ENCODE measurements at places on chromosomes 2 and 18.

- no peak for DNase-seq
Measured at GRCh38 chr18:43170586-43170985, 55.1 kb upstream of the RIT2 start.

GRCh38 chr2:233338046-233338445, 16.2 kb upstream of the DGKD start:
- DNase-seq: no peak

DNA sequence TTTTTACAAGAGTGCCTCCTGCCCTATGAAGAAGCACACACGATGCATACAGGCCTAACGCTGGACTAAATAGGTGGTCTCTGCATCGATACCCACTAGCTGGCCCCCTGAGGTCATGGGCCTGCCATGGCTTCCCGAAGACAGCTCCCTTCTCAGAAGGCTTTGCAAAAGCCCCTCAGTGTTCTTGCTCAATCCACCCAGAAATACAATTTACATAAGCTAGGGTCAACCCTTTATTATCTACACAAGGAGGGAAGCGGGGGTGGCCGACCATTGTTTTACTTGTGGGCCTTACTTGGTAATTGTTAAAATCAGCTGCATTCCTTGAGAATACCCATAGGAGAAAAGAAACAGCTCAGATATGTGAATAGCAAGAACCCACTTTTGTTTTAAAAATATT, 28.5 kb downstream of the UXS1 start:
- DNase-seq: no peak

GRCh38 chr2:2763351-2764000, 432.4 kb upstream of the MYT1L start:
- DNase-seq: no peak

- no peak for DNase-seq
Measured at GRCh38 chr2:66899109-66899508, 464.2 kb downstream of the MEIS1 start.

- DNase-seq: no peak
Measured at GRCh38 chr18:3177902-3178687, 41.7 kb downstream of the MYOM1 start.

GRCh38 chr2:42421601-42422239, 60.7 kb upstream of the COX7A2L start:
- no peak for DNase-seq

DNA sequence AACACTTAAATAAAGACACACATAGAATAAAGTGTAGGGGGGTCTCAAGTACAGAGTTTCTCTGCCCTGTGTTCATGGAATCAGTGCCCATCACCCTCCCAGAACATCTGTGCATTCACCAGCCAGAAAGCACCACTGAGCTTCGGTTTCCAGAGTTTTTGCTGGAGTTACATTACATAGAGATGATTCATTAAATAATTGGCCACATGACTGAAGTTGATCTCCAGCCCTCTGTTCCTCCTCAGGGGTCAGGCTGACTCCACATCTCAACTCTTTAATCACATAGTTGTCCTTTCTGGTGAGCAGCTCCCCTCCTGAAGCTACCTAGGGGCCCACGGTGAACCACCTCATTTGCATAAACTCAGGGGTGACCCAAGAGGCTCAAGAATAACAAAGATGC, 129.8 kb downstream of the METTL4 start:
- DNase-seq: no peak

DNA sequence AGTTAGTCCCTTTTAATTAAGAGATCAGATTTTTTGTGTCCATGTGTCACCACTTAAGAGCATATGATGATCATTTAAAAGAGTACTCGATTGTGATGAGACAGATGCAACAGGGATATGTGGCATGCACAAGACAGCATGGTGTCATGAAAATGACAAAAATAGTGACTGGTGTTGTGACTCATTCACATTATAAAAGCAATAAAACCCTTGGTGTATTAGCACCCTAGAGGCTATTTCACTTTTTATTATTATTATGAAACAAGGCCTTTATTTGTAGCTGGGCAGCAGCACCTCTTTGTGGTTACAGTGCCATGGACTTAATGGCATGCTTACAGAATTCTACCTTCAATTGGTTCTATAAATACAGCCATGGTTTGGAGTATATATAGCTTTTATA, 1296.0 kb upstream of the ZEB2 start:
- DNase-seq: no peak

DNA sequence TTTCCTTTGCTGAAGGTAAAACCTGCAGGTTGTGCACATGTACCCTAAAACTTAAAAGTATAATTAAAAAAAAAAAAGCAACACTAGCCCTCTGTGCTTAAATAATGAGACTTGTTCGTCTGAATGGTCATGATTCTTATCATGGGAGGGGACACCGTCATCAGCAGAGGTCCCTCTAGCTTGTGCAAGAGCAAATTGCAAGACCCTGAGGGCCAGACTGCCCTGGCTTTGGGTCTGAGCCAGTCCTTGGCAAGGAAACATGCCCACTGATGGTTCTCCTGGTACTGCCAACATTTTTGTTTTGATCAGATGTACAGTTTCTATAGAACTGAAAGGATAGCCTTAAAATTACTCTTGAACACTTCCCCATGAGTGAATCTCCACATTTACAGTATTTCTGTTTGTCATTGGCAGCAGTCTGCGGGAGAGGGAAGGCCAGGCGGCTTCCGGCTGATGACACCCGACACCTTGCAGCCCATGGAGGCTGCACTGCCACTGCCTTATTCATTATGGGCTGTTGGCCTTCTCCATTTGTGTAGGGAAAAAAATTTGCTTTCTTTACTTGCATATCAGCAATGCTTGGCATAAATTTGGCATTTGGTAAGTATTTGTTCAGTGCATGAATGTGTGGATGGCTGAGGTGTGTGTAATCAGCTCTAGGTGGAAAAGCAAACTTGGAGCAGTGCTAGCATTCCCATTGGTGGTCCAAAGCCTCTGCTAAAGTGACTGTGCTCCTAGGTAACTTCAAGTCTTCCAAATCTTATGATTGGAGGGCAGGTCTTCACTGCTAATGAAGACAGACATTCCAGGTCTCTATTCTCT, 161.6 kb upstream of the ALKAL2 start:
- DNase-seq: no peak

DNA sequence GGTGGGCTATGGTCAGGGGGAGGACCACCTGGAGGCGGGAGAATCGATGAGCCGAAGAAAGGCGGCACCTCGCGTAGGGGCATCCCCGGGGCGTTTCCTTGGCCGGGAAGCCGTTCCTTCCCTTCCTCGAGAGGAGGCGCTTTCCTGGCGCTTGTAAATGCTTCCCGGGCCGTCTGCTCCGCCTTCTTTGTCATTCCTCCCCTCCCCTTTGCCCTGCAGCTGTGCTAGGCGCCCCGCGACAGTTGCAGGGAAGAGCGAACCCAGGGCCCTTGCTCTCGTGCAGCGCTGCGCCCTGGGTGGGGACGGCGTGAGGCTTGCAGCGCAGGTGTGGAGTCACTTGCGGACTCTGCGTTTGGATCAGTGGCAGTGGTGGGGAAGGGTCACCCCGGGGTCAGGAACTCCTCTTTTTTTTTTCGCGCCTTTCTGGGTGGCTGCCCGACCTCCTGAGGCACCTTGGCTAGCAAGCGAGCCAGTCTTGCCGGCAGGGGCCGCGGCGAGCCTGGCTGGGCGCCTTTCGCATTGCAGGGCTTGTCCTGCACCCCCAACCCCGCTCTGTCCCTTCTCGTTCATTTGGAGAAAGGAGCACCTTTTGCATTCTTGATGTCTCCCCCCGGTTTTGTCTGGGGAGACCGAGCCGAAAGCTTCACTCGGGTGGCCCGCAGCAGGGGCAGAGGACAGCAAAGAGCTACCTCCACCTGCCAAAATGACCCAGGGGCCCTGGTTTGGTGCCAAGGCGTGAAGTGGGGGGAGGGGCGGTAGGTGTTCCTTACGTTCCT, 858 bp downstream of the KCNS3 start:
- no peak for DNase-seq

DNA sequence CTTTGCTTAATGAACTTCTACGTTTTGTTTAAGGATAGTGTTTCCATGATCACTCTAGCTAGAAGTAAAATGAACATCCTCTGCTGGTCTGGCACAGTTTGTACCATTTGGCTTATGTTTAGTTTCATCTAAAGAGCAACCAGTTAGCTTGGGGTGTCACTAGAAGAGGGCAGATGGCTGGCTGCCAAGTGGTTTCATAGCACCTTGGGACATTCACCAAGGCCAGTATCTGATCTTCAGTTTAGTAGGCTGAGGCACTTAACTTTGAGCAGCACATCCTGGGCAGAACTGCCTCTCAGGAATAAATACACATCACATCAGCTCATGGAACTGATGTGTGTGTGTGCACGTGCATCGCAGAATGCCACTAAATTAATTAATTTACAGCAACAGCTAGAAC, 68.4 kb downstream of the NXPH2 start:
- DNase-seq: no peak

DNA sequence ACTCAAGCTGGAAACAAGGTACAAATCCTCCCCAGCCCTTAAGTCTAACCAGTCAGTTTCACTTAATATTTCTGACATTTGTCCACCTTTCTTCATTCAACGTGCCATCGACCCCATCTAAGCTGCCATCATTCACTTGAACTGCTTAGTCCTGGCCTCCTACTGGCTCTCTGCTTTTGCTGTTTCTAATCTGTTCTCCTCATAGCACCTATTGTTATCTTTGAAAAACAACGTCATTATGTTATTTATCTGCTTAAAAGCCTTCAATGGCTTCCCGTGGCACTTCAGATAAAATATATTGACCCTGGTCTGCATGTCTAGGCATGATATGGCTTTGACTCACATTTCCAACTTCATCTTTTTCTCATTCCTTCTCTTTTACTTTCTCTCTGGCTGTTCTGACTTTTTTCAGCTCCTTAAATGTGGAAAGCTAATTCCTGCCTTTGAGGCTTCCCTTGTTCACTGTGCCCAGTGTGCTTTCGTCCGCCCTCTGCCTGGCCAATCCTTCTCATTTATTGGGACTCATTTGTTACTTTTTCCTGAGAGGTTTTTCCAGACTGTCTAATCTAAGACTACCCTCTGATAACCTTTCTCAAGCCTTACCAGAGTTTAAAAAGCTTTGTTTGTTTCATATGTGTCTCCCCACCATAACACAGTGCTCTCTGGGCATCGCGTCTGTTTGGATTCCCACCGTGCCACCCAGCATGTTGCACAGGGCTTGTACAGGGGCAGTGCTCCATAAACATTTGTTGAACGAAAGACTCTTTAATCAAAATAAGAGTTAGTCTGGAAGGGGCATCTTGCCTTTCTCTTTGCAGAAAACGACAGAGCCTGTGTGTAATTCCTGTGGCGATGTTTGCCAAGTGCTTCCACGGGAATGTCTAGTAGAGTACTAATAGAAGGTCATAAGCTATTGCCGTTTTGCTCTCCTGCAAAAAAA, 183.9 kb downstream of the FMNL2 start:
- no peak for DNase-seq

GRCh38 chr2:6237039-6237660, 545.0 kb downstream of the SOX11 start:
- DNase-seq: no peak

DNA sequence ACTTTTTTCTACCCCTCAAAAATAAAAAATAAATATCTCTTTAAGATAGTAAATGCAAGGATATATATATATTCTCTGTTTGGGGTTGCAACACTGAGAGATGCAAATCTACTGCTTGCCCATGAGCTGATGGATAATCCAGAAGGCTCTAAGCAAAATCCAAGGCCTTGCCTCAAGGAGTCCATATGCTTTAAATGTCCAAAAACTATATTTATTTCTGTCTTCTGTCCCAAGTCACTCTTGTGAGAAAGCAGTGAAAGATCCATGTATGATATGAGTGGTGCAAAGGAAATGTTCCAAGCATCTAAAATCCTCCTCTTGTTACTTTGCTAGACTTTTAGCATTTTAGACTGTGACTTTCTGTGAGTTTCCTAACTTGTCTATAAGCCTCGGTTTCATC, 92.9 kb upstream of the RNF152 start:
- DNase-seq: no peak

- DNase-seq: no peak
Measured at GRCh38 chr2:155498106-155498505, 799.6 kb downstream of the KCNJ3 start.
